ENCODE measurements at places on chromosomes 3 and 15.

GRCh38 chr3:182565916-182566796 is 227.1 kb upstream of the ATP11B start:
- no peak for DNase-seq

- DNase-seq: no peak
Measured at GRCh38 chr3:156606729-156607128, 51.8 kb upstream of the SSR3 start.

DNA sequence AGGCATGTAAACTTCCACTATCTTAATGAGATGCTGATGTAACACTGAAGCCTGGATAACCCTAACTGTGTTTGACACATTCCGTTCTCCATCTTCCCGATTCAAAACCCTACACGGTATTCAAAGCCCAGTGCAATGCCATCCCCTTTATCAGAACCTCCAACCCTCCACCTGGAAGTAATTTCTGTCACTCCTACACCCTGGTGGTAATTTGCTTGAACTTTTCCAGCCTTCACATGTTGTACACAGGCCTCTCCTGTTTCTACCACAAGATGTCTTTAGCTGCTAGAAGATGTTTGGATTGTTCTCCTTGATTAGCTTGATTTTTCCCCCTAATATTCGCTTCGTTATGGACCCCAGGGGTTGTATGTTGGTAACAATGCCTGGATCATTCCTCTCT is 208.9 kb downstream of the CHST2 start:
- no peak for DNase-seq

- DNase-seq: no peak
Measured at GRCh38 chr3:29281094-29281343, 148 bp downstream of the RBMS3 start.

DNA sequence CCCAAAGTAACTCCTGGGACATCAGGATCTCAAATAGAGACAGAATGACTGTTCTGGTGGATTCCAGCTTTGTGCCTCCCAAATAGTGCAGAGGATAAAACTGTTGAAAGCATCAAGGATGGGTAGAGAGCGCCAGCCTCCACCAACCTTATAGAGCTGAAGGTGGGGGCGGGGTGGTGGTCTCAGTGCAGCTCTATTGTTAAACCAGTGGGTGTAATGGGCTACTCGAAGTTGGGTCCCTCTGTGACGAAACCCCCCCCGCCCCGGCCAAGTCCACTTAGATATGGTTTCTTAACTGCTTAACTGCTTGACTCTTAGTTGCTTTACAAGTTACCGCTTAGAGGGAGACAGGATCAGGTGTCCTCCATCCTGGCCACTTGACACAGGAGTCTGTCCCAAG is 22.7 kb downstream of the DHX30 start:
- no peak for DNase-seq

- no peak for DNase-seq
Measured at GRCh38 chr3:46675426-46675825, 18.1 kb downstream of the ALS2CL start.

DNA sequence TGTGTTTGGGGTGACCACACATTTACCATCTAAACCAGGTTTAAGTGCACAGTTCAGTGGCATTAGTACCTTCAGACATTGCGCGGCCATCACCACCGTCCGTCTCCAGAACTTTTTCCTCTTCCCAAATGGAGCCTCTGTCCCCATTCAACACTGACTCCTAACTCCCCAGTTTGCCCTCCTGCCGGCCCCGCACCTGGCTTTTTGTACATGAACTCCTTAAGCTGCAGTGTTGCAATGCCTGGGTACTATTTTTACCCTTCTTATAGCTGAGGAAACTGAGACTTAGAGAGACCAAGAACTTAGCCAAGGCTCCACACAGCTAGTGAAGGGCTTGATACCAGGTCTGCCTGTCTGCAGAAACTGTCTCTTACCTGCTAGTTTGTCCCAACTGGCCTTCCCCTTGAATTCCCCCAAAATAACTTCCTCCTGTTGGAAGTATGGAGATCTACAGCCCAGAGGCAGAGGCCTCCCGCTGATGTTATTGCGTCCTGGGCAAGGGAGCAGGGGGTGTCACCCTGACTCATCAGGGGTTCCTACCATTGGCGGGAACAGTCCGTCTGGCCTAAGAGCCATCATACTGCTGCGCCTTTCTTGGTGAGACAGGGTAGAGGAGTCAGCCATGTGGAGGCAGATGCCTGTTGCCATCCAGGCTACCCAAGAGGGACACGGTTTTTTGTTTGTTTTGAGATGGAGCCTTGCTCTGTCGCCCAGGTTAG is 65.6 kb downstream of the GRIP2 start:
- DNase-seq: no peak

GRCh38 chr3:60055765-60056164 is 1005.9 kb upstream of the CFAP20DC start:
- DNase-seq: no peak

DNA sequence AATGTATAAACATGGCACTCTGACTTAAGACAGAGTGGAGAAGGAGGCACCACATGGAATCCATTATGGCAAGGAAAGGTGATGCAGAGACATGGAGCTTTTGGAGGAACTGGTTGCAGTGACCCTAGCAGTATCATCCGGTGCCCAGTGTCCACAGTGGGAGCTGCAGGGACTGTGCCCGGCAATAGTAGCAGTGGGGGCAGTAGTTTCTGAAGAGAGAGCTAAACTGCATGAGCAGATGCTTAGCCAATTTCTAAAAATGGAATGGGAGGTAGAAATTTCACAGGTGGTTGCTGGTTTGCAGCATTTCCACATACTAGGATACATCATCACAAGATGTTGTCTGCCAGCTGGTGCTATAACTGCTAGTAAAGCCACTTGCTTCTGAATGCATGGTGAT is 7.8 kb upstream of the TM2D3 start:
- DNase-seq: no peak

DNA sequence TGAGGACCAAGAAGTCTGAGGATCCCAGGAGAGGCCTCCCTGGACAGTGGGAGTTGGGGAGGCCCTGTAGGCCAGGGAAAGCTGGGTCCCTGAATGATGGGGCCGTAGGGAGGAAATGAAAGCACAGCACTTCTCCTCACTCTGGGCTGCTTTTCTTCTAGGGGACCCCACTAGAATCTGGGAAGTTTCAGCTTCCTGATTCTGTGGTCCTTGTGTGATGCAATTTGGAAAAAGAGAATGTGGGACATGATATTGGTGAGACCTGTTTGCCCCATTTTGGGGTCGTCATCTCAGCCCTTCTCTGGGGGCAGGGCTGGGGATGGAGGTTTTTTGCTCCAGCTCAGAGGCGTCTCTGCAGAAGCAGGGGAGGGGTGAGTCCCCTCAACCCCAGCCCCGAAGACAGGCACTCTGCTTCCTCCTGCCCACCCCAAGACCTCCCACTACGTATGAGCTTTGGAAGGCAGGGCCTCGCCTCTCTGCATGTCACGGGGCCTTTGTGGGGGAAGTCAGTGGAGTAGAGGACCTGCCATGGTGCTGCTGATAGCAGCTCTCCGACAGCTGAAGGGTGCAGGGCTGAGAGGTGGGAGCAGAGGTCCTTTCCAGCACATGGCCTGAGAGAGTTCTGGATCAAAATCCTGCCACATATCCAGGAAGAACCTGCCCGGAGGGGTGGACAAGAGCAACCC is 1.5 kb upstream of the SNX22 start:
- DNase-seq: no peak

DNA sequence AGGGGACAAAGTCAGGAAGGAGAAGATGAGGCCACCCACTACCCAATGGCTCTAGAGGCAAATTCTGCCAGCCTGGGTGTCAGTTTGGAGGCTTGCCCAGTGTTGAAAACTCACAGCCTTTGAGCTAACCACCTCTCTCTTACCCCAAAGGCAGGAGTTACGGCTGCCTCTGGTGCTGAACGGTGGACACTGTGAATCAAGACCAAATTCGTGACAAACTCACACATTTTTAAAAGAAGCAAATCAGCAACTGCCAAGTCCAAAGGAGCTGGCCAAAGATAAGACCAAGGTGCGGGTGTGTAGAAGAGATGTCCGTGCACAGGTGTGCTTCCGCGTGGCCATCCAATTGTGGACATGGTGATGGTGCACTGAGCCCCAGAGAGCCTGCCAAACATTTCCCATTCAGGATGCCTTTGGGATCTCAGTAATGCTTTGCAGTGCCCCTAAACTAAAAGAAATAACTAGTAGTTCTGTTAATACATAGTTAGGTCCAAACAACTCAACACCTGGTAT is 74.6 kb downstream of the FAM174B start:
- no peak for DNase-seq

GRCh38 chr15:38849046-38849445 is 284.4 kb upstream of the RASGRP1 start:
- no peak for DNase-seq

- DNase-seq: no peak
Measured at GRCh38 chr3:129238945-129239705, 10.3 kb upstream of the COPG1 start.

GRCh38 chr15:46589088-46589487 is 954.3 kb downstream of the SQOR start:
- DNase-seq: no peak

GRCh38 chr3:127566833-127567232 is 23.7 kb downstream of the TPRA1 start:
- no peak for DNase-seq

DNA sequence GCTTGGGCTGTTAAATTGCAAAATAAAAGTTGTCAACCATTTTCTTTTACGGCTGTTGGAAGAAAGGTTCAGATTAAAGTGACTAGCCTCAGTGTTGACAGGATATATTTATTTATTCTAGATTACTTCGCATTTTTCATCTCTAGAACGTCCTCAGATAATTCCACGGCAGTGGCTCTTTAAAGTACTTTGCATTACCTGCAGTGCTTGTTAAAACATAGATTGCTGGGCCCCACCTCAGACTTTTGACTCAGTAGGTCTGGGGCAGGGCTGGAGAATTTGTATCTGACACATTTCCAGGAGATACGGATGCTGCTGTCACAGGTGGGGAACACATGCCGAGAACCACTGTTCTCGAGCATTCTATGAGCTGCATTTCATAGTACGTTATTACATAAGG is 292.7 kb downstream of the EDEM1 start:
- DNase-seq: no peak

DNA sequence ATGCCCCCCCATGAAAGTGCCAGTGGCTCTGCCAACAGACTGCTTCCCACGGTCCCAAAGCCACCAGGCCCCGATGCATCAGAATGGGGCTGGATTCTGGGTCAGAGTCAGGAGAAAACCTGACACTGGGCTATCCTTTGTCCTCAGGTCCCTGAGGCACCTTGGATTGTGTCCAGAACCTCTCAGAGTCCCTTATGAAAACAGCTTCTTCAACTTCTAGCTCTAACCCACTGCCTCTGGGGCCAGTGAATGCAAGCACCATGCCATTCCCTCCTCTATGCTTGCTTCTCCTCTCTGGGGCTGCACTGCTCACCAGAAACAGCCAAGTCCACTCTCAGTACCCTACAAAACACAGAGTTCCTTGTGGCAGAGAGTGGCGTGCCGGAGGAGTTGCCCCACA is 9.9 kb downstream of the CRABP1 start:
- DNase-seq: no peak

DNA sequence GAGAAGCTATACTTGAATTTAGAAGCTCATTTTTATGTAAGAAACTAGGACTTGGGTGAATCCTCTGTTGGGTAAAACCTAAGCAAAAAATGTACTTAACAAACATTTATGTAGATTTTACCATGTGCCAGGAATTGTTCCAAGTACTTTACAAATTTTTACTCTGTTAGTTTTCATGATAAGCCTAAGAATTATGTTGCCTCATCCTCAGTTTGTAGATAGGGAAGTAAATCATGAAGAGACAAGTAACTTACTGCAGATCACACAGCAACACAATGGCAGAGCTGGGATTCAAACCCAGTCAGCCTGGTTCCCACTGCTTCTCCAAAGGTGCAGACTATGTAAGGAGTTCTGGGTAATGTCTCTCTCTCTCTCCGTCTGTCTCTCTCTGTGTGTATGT is 169.9 kb downstream of the DIPK2A start:
- no peak for DNase-seq

GRCh38 chr3:52831500-52832301 is 1.2 kb upstream of the ITIH4 start:
- DNase-seq: no peak
